ENCODE measurements at places on chromosomes 5 and 9. TPM values are rescaled to one million over a fixed set of nuclear protein-coding genes. Genes with fewer than 3 reads are reported as not detected.

Gene MARVELD2
- 0.10 TPM for total RNA-seq

Gene CCDC187
- 0.10 TPM for total RNA-seq

Gene FNBP1
- 193 TPM for total RNA-seq

Gene PPP2CA
- total RNA-seq: 173 TPM

Gene PKD2L2
- total RNA-seq: not detected

Gene CCDC192
- total RNA-seq: not detected

Gene PCDHA11
- 0.10 TPM for total RNA-seq

Gene PCDHGA4
- total RNA-seq: 0.21 TPM

Gene CDX1
- not detected for total RNA-seq

Gene TAF11L10
- total RNA-seq: not detected

Gene NUTM2G
- total RNA-seq: not detected

Gene CLPTM1L
- 46.8 TPM for total RNA-seq

Gene CDC23
- 17.2 TPM for total RNA-seq

Gene FBXO38
- total RNA-seq: 76.3 TPM

Gene CCL21
- not detected for total RNA-seq

Gene OLFM1
- total RNA-seq: 4.4 TPM

Gene PDE4D
- total RNA-seq: 171 TPM

Gene C5orf63
- 0.94 TPM for total RNA-seq

Gene NUDT12
- total RNA-seq: 1.4 TPM

Gene MSX2
- total RNA-seq: under 0.01 TPM

Gene SPATA31A7
- not detected for total RNA-seq

Gene RASEF
- total RNA-seq: under 0.01 TPM

Gene TYRP1
- 0.10 TPM for total RNA-seq

Gene CCNO
- not detected for total RNA-seq

Gene PCDHA5
- under 0.01 TPM for total RNA-seq

Gene NR2F1-AS1
- total RNA-seq: not detected

Gene TUSC1
- 0.52 TPM for total RNA-seq
